Neural progenitor cell (in vitro differentiated cells): ENCODE measurements at places on chromosomes 1 and 21.
A peak's percentile ranks its signal among the peaks of the same experiment; 100 is the strongest.

DNA sequence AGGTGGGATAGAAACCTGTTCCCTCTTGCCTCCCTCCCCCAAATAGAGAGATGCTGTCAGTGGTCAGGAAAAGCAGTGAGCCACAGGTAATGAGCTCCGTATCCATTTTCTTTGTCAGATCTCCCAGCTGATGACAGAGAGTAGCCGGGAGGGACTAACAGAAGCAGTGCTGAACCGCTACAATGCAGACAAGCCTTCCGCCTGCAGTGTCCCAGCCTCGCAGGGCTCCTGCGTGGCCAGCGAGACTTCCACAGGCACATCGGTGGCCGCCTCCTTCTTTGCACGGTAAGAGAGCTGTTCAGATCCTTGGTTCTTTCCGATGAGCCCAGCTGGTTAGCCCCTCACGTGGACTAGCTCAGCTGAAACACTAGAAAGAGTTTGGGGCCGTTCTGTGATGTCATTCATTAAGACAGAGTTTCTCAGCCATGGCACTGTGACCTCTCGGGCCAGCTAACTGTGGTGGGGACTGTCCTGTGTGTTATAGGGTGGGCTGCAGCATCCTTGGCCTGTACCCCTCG, 264.7 kb downstream of the KIF26B start:
- H3K36me3 ChIP-seq = no peaks in the 10 kb centered on the region
- H3K27ac ChIP-seq = no peak overlapping the region
- H3K27me3 ChIP-seq = no peaks in the 10 kb centered on the region
- no peaks in the 10 kb centered on the region for H3K4me1 ChIP-seq
- peak; percentile 39 for DNase-seq
- H3K4me3 ChIP-seq = no peak overlapping the region

DNA sequence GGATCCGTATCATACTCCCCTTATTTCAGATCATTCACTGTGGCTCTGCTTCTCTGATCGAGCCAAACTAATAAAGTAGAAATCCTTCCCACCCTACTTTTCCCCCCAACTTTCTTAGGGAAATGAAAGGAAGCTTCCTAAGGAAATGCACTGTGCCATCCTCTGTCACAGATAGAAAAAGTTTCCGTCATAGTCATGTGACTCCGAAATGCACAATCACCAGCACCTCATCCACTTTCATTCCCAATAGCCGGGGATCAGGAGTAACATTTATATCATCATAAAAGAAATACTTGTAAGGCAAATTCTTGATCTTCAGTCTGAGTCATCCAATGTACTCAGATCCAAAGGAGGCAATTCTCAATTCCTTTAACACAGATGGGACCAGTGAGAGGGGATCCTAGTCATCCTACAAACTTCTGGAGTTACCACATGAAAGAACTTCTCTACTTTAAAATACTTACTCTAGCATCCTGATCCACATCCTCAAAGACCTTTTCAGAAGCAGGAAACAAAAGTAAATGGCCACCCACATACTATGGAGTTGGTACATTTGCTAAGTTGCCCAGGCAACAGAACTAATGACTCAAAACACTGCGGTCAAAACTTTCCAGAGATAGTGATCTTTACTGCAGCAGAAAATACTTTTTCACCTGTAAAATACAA, 97.8 kb upstream of the ZC3H11B start:
- no peak overlapping the region for H3K4me3 ChIP-seq
- H3K27me3 ChIP-seq = no peaks in the 10 kb centered on the region
- peaks cover 9% of the 10 kb centered on the region for H3K4me1 ChIP-seq
- H3K36me3 ChIP-seq = no peaks in the 10 kb centered on the region

GRCh38 chr1:116766616-116767469, 12.6 kb downstream of the CD2 start:
- H3K27ac ChIP-seq = no peak overlapping the region
- H3K4me1 ChIP-seq = no peaks in the 10 kb centered on the region
- no peak for DNase-seq

- H3K4me1 ChIP-seq = peaks cover 7% of the 10 kb centered on the region
- H3K27me3 ChIP-seq = no peaks in the 10 kb centered on the region
- no peaks in the 10 kb centered on the region for H3K36me3 ChIP-seq
- no peak for DNase-seq
- H3K27ac ChIP-seq = no peak overlapping the region
These were observed 23.7 kb downstream of the CAMK1G start for GRCh38 chr1:209607102-209607794.

- H3K4me3 ChIP-seq = no peak overlapping the region
- H3K4me1 ChIP-seq = peaks cover 12% of the 10 kb centered on the region
- no peak overlapping the region for H3K27ac ChIP-seq
- DNase-seq = peak; percentile 3
These were observed 730 bp downstream of the SLC16A4 start for GRCh38 chr1:110390096-110390495.
